ENCODE measurements at places on chromosomes 6 and 20. TPM values are rescaled to one million over a fixed set of nuclear protein-coding genes. Genes with fewer than 3 reads are reported as not detected.
A peak's percentile ranks its signal among the peaks of the same experiment; 100 is the strongest.

Gene PPP1R18
- 130 TPM for total RNA-seq

Gene FILIP1
- total RNA-seq = 53.3 TPM

Gene PPP1R10
- total RNA-seq = 69.9 TPM

Gene MAPK13
- 10.1 TPM for total RNA-seq

Gene NFKBIL1
- 16.0 TPM for total RNA-seq

Gene RNF146
- 63.9 TPM for total RNA-seq

Gene SMLR1
- not detected for total RNA-seq

Gene SLCO4A1
- total RNA-seq = 13.9 TPM

GRCh38 chr6:166645896-166646295, 18.8 kb upstream of the RPS6KA2 start:
- no peaks in the 10 kb centered on the region for H3K36me3 ChIP-seq
- H3K4me1 ChIP-seq = no peaks in the 10 kb centered on the region
- no peak overlapping the region for H3K4me3 ChIP-seq
- DNase-seq = no peak

GRCh38 chr6:156774863-156775405, 2.2 kb upstream of the ARID1B start:
- H3K27me3 ChIP-seq = no peaks in the 10 kb centered on the region
- H3K36me3 ChIP-seq = no peaks in the 10 kb centered on the region
- DNase-seq = no peak
- peak overlapping the region; percentile 43 for H3K4me3 ChIP-seq
- no peak overlapping the region for H3K27ac ChIP-seq

- H3K36me3 ChIP-seq = no peaks in the 10 kb centered on the region
- no peak overlapping the region for H3K27ac ChIP-seq
- no peaks in the 10 kb centered on the region for H3K4me1 ChIP-seq
- H3K4me3 ChIP-seq = no peak overlapping the region
These were observed 46.6 kb downstream of the DUSP22 start for GRCh38 chr6:338815-339262.

GRCh38 chr20:10611357-10611756, 62.4 kb downstream of the JAG1 start:
- no peaks in the 10 kb centered on the region for H3K36me3 ChIP-seq
- H3K4me1 ChIP-seq = no peaks in the 10 kb centered on the region
- no peaks in the 10 kb centered on the region for H3K27me3 ChIP-seq
- H3K27ac ChIP-seq = peak overlapping the region; percentile 13
- no peak overlapping the region for H3K4me3 ChIP-seq

- no peak overlapping the region for H3K27ac ChIP-seq
- no peak for DNase-seq
- peaks cover 2% of the 10 kb centered on the region for H3K4me1 ChIP-seq
- H3K36me3 ChIP-seq = no peaks in the 10 kb centered on the region
These were observed 10.9 kb downstream of the NINL start for GRCh38 chr20:25574411-25574810.

DNA sequence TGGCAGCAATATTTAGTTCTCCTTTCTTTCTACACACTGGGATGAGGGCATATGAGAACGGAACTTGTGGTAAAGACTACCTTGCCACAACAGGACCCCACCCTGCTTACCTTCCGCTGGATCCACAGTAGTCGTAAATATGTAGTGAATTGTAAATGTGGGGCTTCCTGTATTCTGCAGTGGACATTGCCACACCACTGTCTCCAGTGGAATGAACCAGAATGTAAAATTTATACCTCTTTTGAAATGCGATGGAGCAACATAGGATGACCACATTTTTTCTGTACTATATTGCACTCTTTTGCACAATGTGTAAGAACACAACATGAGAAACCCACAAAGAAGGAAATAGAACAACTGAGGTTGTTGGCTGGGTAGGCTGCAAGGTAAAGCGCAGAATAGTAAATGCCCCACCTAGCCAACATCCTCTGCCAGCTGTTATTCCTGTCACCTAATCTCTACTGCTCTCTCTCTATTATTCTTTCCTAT, 16.1 kb upstream of the RIPOR2 start:
- DNase-seq = no peak
- H3K27ac ChIP-seq = no peak overlapping the region
- no peaks in the 10 kb centered on the region for H3K36me3 ChIP-seq
- H3K27me3 ChIP-seq = no peaks in the 10 kb centered on the region

GRCh38 chr6:94213226-94213625, 793.9 kb upstream of the EPHA7 start:
- H3K36me3 ChIP-seq = no peaks in the 10 kb centered on the region
- no peak overlapping the region for H3K4me3 ChIP-seq
- H3K27me3 ChIP-seq = no peaks in the 10 kb centered on the region
- H3K4me1 ChIP-seq = no peaks in the 10 kb centered on the region
- H3K27ac ChIP-seq = no peak overlapping the region

DNA sequence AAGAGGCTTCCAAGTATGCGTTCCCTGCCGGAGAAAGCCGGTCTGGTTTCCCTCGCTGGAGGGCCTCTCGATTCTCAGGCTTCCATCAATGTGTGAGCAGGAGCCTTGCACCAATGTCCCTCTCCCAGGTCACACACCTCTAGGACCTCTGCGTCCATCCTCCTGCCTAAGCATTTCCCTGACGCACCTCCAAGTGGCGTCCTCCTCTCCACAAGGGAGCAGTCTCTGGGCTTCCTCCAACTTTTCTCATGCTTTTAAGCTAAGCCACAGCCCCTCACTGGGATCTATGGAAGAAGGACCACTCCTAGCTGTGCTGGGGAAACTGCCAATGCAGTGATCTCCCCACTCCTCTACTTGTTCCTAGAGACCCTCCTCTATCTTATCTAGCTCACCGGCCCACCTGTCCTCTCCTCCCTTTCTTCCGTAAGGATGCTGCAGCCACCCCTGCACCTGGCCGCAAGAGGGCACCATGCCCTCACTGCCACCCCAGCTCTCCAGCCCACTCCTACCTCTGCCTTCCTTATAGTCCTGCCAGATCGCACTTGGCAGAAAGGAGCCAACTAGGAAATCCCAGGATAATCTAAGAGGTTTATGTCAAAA, 258.7 kb downstream of the LRFN2 start:
- no peak overlapping the region for H3K4me3 ChIP-seq
- no peaks in the 10 kb centered on the region for H3K36me3 ChIP-seq

GRCh38 chr6:20911712-20912111, 377.5 kb downstream of the CDKAL1 start:
- no peak overlapping the region for H3K27ac ChIP-seq
- no peak for DNase-seq
- H3K4me3 ChIP-seq = no peak overlapping the region
- H3K4me1 ChIP-seq = no peaks in the 10 kb centered on the region
- H3K36me3 ChIP-seq = no peaks in the 10 kb centered on the region

DNA sequence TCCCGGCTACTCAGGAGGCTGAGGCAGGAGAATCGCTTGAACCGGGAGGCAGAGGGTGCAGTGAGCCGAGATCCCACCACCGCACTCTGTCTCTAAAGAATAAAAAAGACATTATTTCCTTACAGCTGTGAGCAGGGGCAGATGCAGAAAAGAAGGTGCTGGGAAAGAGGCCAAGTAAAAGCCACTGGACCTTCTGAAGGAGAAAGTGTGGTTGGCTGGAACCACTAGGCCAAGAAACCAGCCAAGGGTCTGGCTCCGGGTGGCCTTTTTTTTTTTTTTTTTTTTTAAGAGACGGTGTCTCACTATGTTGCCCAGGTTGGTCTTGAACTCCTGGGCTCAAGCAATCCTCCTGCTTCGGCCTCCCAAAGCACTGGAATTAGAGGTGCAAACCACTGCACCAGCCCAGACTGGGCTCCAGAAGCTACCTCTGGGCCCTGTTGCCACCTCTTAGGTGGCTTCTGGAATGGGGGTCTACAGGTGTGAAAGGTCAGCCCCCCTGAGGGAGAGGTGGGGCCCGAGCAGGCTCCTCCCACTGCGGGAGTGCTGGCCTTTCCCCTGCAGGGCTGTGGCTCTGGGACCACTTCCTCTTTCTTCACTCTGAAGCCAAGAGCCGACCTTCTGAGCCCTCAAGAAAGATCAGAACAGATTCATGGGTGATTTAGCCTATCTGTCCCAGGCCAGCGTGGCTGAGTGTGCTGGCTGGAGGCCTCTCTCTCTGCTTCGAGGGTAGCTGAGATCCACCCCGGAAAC, at the start of gene FGD2:
Gene FGD2 (plus strand): TSS at position 595 of the 750 bp plus-strand sequence. CDS start 163 bp downstream, outside the sequence.
- no peaks in the 10 kb centered on the region for H3K4me1 ChIP-seq
- H3K4me3 ChIP-seq = no peak within 1 kb of the TSS
- no peak within 1 kb of the TSS for H3K27ac ChIP-seq
- peak; percentile 50 for DNase-seq

DNA sequence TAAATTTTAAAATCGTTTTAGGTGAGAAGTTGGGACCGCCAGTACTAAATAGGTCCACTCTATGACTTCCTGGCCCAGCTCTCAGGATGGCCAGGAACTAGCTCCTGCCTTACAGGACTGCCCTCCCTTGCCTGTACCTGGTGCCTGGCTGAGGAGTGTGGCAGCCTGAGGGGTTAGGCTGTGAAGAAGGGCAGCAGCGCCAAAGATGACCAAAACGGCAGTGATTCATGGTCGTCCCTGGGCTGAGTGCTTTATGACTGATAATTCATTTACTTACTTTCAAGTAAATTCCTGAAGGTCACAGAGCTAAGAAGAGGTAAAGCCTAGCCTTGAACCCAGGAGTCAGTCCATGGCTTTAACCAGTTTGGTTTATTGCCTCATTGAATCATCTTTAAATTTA, 22.1 kb downstream of the STK35 start:
- DNase-seq = no peak
- H3K27me3 ChIP-seq = no peaks in the 10 kb centered on the region
- no peaks in the 10 kb centered on the region for H3K36me3 ChIP-seq

DNA sequence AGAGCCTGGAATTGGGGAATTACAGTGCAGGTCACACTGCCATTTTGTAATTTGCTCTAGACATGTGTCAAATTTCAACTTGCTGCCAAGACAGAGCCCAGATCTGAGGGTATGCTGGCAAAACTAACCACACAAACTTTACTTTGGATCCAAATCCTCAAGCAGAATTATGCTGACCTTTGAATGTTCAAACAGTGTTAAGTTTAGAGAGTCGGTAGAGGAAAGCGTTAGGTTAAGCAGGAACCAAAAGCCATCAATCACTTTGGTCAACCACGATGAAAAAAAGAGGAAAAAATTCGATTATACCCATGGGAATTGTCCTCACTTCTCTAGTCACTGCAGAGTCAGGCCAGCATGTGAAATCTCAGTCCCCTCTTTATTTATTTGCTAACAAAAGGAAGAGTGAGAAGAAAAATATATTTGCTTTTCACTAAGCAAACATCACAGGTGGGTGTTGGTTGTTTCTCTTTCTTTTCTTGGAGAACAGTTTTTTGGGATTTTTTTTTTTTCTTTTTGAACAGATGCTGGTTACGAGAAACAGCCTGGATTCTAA, 105.1 kb upstream of the ADGRF1 start:
- no peak for DNase-seq
- no peak overlapping the region for H3K27ac ChIP-seq
- H3K36me3 ChIP-seq = no peaks in the 10 kb centered on the region
- no peaks in the 10 kb centered on the region for H3K27me3 ChIP-seq
- H3K4me1 ChIP-seq = peaks cover 3% of the 10 kb centered on the region

GRCh38 chr20:58546756-58547622, 31.8 kb upstream of the APCDD1L start:
- no peak overlapping the region for H3K4me3 ChIP-seq
- H3K36me3 ChIP-seq = no peaks in the 10 kb centered on the region

DNA sequence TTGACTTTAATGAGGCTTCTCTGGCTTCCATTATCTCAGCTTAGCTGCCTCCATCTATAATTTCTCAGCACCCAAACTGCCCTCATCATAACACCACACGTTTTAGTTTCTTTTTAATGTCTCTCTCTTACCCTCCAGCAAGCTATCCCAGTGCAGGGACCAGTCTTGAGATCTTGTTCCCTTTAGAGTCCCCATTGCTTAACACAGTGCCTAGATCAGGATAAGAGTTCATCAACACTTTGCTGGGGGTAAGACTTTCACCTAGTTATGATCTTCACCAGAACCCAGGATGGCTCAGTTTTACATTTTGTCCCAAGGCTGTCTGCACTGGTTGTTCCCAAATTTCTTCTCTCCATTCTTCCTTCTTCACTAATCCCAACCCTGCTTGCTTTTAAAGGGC, 126.1 kb downstream of the OR2B2 start:
- no peak for DNase-seq
- no peaks in the 10 kb centered on the region for H3K4me1 ChIP-seq
- no peak overlapping the region for H3K4me3 ChIP-seq
- no peak overlapping the region for H3K27ac ChIP-seq

DNA sequence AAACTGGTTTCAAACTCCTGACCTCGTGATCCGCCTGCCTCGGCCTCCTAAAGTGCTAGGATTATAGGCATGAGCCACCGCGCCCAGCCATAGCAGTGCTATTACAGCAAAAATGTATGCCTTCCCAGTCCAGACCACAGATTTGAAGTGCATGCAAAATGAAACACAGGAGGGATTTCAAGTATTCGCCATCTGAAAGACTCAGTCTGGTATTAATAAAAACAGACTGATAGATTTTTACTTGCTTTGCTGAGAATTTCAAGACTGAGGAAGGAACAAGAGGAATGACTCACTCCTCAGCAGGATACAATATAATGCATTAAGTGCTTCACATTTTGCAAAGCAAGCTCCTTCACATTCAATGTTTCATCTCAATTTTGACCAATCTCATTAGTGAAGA, 134.9 kb downstream of the TMEM200A start:
- H3K27ac ChIP-seq = no peak overlapping the region
- H3K4me3 ChIP-seq = no peak overlapping the region
- no peaks in the 10 kb centered on the region for H3K4me1 ChIP-seq
- no peak for DNase-seq
- H3K36me3 ChIP-seq = no peaks in the 10 kb centered on the region
- no peaks in the 10 kb centered on the region for H3K27me3 ChIP-seq

DNA sequence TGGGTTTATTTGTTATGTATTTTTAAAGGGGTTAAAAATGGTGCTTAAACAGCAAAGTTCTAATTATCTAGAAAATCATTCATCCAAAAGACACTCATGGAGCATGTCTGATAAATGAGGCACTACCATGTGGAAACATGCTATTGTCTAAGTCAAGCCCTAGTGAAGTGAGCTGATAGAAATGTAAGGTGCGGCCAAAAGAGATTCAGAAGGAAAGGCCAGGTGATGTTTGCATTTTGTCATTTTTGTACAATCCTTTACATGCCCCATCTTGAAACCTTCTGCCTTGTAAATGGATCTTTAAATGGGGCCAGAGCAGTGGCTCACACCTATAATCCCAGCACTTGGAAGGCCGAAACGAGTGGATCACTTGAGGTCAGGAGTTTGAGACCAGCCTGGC, 77.3 kb downstream of the PLCG1 start:
- H3K4me3 ChIP-seq = no peak overlapping the region
- no peak for DNase-seq
- H3K27ac ChIP-seq = no peak overlapping the region
- H3K36me3 ChIP-seq = no peaks in the 10 kb centered on the region

All from aorta (tissue), 5 donors.